Omental fat pad (tissue), 4 donors: ENCODE measurements at places on chromosomes 2 and 18.

DNA sequence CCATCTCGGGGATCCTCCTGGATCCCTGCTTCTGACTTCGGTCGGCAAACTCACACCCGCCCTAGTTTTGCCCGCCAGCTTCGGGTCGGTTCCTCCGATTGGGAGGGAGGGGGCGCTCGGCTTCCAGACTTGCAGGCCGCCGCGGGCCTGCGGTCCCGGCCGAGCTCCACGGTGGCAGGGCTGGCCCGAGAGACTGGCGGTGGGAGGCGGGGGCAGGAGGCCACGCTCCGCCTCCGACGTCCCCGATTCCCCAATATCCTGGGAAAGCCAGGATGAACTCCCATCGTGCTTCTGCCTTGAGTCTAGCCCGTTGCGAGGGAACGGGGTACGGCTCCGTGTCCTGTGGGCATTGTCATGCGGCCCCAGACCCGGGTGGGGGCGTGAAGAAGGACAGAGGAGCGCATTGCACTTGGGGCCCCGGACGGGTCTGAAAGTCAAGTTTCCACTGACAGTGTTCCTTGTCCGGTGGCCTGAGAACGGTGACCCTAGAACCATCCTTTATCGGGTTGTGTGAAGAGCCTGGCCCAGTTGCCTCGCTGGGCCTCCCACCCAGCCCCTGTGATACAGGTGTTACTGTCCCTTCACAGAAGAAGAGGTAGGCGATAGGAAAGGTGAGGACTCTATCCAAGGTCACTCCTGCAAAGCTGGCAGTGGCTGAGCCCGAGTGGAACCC, 2.4 kb upstream of the INHBB start:
- DNase-seq, result peak; percentile 34

DNA sequence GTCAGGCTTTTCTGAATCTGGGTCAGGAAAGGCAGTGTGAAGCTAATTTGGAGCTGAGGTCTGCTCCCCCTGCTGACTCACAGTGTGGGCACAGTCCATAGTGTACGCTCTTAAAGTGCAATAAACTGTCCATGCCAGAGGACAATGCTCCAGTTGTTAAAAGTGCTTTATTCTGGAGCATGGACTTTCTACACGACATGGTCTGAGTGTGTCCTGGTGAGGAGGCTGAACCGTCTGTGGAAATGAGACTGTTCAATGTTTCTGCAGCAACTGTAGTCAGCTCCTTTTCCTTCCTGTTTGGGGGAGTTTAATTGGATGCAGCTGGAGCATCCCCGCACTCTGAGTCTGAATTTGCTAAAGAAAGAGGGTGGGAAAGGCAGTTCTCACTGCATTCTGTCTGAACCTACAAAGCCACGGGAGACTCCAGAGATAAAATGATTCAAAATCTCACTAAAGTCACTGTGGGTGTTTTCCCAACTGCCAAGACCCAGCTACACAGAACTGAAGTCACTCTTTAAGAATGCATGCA, 110.2 kb upstream of the TRIB2 start:
- DNase-seq, result no peak

DNA sequence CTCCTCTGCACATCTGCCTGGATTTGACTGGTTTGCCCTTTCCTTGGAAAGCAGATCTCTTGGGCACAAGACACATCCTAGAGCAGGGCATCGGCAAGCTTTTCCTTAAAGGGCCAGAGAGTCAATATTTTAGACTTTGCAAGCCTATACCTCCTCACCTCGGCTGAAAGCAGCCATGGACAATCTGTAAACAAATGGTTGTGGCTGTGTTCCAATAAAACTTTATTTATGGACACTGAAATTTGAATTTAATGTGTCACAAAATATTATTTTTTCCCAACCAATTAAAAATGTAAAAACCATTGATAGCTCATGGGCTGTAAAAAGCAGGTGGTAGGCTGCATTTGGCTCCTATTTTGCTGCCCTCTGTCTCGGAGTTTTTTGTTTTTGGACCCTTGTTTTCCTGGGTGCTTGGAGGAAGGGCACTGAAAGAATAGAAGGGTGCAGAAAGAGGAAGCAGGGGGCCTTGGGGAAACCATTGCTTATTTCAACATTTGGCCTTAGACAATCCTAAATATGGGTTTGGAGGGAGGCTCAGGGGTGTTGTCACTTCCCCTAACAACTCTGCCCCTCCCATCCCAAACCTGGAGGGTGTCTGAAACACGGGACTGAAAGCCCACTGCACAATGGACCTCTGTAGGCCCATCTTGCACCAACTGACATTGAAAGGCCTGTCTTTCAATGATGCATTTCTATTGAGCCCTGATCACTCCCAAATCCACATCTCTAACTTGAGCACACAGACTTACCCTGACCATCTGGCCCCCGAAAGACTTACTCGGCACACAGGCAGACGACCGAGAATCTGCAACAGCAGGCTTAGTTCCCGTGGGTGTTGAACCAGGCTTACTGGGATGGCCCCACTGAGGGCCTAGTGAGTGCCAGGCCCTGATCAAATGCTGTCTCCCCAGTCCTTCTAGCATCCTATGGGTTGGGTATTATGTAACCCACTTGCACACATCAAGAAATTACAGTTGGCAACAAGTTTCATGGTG, 7.1 kb upstream of the ZFP36L2 start:
- DNase-seq, result no peak

GRCh38 chr2:26660363-26660962, 19.3 kb upstream of the CIB4 start:
- DNase-seq, result no peak

DNA sequence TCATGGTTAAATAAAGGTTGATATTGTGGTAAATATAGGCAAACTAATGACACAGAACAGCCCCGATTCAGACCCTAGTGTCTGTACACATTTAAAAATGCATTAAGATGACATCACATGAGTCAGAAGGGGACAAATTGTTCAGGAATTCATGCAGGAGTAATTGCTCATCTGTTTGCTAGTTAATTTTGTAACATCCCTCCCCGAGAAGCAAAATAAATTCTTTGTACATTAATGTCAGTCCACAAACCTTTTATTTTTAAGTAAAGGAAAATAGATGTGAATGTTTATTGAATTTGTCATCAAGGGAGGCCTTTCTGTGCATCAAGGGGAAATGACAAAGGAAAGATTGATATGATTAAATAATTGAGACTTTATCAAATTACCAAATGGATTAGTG, 69.9 kb downstream of the SH3BP4 start:
- no peak for DNase-seq

GRCh38 chr2:23485841-23486683, 101.1 kb downstream of the KLHL29 start:
- no peak for DNase-seq

GRCh38 chr2:224946895-224947294, 95.4 kb downstream of the DOCK10 start:
- no peak for DNase-seq

GRCh38 chr2:42877511-42877910, 85.1 kb upstream of the HAAO start:
- no peak for DNase-seq

DNA sequence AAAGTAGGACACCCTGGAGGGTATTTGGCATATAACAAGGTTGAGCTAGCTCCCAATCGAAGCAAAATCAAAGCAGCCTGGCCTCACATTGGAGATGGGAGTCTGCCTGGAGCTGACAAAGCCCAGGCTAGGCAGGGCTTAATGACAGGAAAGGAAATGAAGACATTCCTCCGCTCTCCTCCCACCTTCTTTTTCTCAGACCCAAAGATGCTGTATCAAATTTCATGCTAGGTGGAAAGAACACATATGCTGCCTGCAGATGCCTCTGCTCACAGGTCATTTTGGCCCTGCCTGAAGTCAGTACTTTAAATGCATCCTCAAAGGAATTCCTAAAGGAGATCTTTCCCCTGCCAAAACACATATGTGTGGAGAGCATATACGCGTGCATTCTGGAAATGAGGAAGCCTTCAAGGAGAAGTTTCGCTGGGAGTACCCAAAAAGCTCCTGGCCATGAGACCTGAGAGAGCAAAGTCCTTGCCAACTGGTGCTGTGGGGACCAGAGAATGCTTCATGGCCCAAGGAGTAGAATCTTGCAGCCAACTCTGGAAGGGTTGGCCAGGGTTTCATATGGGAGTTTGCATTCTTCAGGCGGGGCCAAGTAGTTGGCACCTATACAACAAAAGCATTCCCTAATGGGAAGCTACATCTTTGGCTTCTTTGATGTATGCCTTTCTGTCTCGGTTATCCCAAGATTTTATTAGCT, 88.0 kb downstream of the AQP4 start:
- DNase-seq, result no peak

DNA sequence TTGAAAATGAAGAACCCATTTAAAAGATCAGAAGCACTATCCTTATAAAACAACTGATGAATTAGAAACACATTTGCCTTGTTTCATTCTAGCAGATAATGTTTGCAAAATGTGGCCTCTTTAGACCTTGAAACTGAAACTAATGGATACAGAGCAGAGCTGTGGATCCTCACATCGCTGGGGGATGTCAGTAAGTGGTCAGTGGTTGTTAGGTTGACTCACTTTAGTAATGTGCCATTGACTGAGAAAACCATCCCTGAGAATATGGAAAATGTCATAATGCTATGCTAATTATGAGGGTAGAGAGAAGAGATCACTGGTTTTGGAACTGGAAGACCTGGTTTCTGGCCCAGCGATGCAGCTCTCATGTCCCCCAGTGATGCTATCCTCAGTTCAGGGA, 176.7 kb downstream of the MYO1B start:
- DNase-seq, result no peak

GRCh38 chr18:44681076-44681970, 635 bp downstream of the SETBP1 start:
- no peak for DNase-seq

- DNase-seq, result no peak
These were observed 121.8 kb downstream of the NCK2 start for GRCh38 chr2:105866216-105867185.

DNA sequence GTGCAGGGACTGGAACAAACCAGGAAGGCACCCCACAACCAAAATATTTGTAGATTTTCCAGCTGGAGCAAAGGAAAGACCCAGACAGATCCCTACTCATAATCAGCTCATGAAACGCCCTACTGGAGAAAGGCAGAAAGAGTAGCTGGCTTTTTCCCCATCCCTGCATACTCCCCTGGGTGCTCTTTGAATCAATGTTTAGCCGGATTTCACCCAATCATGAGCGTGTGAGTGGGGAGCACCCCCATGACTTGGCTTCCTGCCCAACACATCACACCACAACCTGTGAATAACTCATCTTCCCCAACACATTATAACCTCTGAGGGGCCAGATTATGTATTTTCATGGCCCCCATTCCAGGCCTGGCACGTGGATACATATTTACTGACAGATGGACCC, 35.1 kb upstream of the SLC14A1 start:
- no peak for DNase-seq

GRCh38 chr18:60162388-60162787, 210.2 kb downstream of the MC4R start:
- no peak for DNase-seq

- DNase-seq, result no peak
These were observed 314.8 kb upstream of the SALL3 start for GRCh38 chr18:78664848-78665247.
